ENCODE measurements at places on chromosomes 12 and 14. TPM values are rescaled to one million over a fixed set of nuclear protein-coding genes. Genes with fewer than 3 reads are reported as not detected.

- DNase-seq = no peak
These were observed 12.3 kb downstream of the MARS1 start for GRCh38 chr12:57500213-57500612.

GRCh38 chr12:64090047-64090446 is 132.0 kb downstream of the KICS2 start:
- DNase-seq = no peak

DNA sequence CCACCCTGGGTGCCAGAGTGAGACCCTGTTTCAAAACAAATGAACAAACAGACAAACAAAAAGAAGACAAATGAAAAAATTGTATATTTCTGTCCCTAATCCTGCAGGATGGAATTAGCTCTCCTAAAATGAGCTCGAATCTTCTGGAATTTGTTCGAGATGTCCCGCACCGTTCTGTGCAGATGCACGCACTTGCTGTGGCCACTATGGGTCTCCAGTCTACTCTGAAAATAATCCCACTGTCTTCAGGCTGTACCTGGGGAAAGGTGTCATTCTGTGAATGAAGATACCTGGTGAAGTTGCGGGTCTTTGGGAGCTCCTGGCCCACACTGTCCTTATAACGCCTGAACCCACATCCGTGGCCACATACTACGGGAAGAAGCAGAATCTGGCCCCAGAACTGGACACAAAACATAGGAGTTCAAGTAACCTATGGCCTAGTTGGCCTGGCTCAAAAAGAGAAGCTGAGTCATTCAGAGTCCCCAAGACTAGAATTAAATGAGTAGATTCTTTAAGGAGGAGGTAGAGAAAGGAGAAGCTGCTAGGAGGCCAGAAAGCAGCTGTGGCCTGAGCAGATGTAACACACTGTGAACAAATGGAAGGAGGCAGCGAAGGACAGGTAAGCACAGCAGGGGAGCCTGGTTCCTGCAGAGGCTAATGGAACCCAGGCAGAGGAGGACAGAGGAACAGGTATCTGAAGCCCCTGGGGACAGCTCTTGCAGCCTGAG is 108.6 kb downstream of the FOXN3 start:
- peak; percentile 48 for DNase-seq

The WNT1 gene
- total RNA-seq = not detected

DNA sequence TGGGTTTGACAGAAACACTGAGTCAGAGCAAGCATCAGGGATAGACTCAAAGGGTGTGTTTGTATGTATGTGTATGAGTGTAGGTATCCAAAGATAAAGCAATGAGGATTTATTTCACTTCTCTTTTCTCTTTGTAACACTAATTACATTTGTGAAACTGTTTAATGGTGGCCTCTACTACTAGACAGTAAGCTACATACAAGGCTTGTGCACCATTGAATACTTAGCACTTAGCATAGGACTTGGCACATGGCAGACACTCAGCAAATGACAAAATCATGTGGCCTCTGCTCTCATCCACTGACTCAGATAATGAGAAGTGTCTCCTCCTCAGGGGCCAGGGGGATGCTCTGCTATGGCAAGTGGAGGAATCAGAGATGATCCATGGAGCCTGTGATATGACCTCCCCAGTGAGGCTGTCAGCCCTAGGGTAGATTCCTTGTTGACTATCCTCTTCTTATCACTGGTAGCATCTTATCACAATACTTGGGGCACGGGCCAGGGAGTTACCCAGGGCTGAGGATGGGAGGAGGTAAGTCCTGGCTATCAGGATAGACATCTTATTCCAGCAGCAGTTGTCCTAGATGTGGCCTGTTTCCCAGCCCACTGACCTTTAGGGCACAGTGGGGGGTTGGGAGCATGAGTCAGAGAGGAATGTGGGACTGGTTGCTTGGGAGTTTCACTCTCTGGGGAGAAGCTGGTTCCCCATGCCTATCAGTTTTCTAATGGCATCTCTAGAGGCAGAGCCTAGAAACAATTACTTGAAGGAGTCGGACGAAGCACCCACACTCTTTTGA is 71.2 kb upstream of the HOXC13 start:
- no peak for DNase-seq

The TAS2R13 gene
- 0.96 TPM for total RNA-seq

DNA sequence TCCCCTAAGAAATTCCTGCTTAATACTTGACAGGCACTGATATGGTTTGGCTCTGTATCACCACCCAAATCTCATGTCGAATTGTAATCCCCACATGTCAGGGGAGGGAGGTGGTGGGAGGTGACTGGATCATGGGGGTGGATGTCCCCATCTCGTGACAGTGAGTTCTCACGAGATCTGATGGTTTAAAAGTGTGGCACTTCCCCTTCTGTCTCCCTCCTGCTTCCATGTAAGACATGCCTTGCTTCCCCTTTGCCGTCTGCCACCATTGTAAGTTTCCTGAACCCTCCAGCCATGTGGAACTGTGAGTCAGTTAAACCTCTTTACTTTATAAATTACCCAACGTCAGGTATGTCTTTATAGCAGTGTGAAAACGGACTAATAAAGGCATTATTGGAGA is 198.0 kb downstream of the FOXN3 start:
- no peak for DNase-seq

DNA sequence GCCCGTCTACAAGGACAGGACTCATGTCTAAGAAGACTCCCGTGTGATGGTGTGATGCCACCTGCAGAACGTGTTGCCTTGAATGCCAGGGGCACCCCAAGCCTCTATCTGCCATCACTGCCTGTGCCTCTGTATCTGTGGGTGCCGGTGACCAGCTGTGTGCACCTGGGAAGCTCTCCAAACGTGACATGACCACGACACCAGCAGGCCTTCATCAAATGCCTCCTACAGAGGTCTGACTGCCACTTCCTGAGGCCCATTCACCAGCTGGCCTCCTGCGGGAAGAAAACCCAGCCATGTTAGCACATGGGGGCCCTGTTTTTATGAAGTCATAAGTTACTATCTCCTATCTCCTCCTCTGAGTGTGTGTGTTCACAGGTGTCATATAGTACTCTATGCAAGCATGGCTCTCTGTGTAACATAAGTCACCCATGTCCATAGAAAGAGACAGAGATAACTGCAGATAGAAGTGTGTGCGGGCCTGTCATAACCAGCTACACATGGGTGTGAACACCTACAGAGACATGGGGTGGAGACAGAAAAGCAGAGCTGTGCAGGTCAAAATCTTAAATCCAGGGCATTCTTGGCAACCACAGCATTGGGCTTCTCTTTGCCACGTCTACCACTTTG is 18.3 kb upstream of the SERPINA4 start:
- DNase-seq = no peak

Data from B cell (primary cell).